ENCODE measurements at places on chromosomes 1 and 21.

DNA sequence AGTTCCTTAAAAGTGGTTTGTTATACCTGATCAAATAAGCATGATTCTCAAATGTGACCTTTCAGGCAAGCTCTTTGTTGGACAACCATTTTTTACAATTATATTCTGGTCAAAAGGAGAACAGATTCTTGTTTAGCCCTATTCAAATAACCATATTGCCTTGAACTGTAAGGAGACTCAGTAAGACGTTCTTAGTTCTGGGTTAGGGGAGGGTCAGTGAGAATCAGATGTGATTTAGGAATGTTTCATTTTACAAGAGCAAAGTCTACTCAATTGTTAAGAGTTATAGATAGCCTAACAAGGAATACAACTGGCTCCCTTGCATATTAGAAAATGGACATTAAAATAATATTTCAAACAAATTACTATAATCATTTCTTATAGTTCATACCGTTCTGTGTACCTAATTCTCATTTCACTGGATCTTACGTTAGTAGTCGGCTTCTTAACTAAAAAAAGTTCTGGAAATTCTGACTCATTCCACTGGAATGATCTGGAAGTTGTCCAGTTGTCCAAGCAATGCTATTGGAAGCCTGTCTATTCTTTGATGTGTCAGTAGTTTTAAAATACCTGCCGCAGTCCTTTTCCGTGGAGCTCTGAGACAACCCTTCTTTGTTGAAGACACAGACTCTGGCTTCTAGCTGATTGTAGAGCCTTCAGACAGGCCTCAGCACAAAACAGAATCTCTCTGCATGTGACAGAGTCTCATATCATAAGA lies 88.8 kb downstream of the MAST2 start:
- peak overlapping the region; percentile 74 for H3K27ac ChIP-seq
- no peaks in the 10 kb centered on the region for H3K36me3 ChIP-seq
- peak overlapping the region; percentile 48 for H3K4me3 ChIP-seq
- H3K27me3 ChIP-seq = no peaks in the 10 kb centered on the region

DNA sequence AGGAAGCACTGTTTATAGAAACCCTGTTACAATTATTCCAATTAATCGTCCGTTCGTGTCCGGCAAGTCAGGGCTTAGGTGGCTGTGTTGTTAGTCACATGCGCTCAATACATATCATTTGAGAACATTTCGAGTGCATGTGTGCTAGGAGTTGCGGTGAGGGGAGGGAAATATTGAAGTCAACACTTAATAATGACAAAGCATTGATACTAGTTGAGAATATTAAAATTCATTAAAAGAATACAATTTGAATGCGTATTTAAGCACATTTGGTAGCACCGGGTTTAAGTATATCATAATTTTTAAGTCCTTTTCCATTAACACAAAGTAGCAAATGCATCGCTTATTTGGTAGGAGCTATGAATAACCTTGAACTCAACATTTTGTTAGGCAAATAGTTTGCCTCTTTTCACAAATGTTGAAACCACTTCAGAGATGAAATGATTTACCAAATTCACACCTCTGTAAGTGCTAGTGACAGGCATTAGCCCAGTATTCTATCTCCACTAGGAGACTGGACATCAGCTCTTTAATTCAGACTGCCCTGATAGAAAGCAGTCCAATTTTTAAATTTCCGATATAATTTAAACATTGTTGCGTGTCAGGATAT lies 1.1 kb upstream of the SERBP1 start:
- H3K4me1 ChIP-seq = peaks cover 19% of the 10 kb centered on the region
- 0 out of 2 replicates have a peak, but pooled peaks cover under 1% of the 10 kb centered on the region for H3K36me3 ChIP-seq
- H3K27ac ChIP-seq = peak overlapping the region; percentile 66
- no peaks in the 10 kb centered on the region for H3K27me3 ChIP-seq

DNA sequence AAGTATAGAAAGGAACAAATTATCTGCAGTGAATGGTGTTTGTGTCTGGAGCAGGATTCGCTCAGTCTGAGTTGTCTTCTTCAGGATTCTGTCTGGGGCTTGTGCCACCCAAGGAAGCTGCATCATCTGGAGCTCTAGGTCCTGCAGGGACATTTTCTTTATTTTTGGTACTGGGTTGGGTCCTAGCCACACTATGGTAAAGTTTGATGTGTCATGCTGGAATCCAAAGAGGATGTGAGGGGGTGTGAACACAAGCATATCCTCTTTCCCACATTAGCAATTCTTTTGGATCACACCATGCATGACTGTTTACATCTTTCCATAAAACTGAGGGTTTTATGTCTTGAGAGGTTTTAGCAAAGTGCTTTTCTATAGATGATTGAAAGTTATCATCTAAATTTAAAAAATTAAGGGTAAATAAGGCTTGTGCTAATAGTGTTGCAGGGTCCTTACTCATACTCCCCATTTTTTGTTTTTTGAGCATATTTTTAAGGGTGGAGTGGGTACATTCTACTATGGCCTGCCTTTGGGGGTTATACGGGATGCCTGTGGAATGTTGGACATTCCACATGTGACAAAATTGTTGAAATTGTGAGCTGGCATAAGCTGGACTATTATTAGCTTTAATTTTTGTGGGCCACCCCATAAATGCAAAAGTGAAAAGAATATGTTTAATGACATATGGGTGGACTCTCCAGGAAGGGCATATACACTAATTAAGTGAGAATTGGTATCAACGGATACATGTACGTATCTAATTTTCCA lies 152.0 kb upstream of the HMCN1 start:
- H3K4me3 ChIP-seq = no peak overlapping the region
- H3K27ac ChIP-seq = peak overlapping the region; percentile 65
- no peaks in the 10 kb centered on the region for H3K36me3 ChIP-seq
- peak; percentile 85 for DNase-seq
- peaks cover 13% of the 10 kb centered on the region for H3K4me1 ChIP-seq

DNA sequence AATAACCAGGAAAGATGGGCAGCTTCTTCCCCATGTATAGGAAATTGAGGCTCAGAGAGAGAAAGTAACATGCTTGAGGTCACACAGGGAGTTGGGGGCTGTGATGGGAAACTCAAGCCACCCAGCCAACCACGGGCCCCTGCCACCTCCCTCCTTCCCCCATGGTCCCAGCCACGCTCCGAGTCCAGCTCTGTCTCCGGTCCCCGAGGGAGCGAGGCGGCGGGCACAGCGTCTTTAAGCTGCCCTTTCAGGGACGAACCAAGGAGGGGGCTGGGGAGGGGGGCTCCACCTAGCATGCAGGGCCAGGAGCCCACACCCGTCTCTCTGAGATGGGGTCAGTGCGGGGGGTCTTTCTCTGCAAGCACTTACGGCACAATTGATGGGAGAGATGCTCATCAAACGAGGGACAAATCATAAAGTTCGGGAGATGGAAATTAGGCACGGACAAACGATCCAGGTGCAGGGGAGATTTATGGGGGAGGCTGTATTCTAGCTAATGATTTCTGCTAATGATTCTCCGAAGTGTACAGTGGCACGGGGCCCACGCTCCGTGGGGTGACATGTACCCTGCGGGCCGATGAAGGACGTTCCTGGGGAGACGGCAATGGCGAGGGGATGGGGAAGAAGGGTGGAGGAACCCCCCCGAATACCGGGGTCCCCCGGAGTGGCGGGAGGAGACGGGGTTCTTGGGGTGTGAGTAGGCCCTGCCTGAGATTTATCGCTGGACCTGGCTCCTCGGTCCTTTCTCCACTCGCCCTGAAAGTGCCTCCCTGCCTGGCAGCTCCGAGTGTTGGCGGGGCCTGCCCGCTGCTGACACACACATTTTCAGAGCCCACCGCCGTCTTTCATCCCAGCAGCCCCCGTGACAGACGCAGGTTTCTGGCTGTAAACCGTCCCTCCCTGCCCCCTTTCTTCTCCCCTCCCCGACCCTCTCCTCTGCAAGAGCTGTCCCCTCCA lies 31.2 kb upstream of the CASZ1 start:
- no peak overlapping the region for H3K27ac ChIP-seq
- H3K4me3 ChIP-seq = no peak overlapping the region
- no peaks in the 10 kb centered on the region for H3K27me3 ChIP-seq
- no peak for DNase-seq
- H3K4me1 ChIP-seq = peaks cover 11% of the 10 kb centered on the region
- H3K36me3 ChIP-seq = no peaks in the 10 kb centered on the region

DNA sequence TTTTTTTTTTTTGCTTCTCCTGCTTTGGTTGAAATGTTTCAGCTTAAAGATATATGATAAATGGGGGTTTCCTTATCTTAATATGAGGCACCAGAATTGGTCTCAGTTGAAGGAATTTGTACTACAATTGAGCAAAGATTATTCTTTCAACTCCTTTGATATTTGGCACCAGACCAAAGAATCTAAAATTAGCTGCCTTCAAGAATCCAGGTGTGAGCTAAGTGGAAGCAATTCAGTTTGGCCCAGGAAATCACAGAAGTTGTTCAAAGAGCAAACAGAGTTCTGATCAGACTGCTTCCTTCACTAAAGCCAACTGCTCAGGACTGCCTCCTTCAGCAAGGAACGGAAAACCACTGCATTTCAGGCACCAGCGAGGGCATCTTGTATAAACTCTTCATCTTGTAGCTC lies 68.3 kb upstream of the BCAR3 start:
- H3K27me3 ChIP-seq = no peaks in the 10 kb centered on the region
- no peak for DNase-seq
- no peak overlapping the region for H3K4me3 ChIP-seq

DNA sequence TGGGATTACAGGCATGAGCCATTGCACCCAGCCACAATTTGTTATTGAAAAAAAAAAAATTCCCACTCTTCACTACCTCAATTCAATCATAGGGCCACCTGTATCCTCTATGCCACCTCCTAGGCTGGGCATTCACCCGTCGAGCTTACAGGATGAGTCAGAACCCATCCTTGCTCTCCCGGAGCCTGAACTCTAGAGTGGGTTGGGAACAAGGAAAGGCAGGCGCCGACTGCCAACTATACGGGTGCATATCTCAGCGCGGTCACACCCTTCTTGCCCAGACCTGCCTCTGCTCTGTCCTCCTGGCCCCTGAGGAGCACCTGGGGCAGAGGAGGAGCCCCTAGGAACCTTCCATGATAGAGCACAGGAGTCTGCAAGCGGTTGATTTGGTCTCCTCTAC lies 21.4 kb upstream of the LBR start:
- peaks cover 4% of the 10 kb centered on the region for H3K27me3 ChIP-seq
- H3K4me3 ChIP-seq = no peak overlapping the region
- peaks cover 8% of the 10 kb centered on the region for H3K4me1 ChIP-seq
- no peak for DNase-seq

DNA sequence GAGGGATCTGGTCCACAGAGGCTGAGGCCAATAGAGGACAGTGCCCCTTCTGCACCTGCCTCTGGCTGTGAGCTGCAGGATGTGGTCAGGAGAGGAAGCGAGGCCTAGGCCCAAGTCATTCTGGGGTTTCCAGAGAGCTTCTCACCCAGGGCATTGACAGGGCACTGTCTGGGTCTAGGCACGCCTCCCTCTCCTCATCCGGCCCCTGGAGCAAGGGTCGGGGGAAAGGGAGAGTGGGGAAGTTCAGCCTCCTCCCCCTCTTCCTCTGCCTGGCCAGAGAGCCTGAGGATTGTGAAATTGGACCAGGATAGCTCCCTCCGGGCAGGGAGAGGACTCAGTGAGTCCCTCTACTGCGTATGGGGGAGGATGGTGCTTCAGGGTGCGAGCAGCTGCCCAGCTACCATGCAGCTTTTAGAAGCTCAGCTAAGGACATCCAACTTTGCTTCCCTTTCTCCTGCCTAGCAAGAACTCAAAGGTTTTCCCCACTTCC lies 6.3 kb upstream of the INAVA start:
- H3K27ac ChIP-seq = no peak overlapping the region
- no peaks in the 10 kb centered on the region for H3K4me1 ChIP-seq
- H3K4me3 ChIP-seq = no peak overlapping the region
- no peak for DNase-seq
- H3K36me3 ChIP-seq = no peaks in the 10 kb centered on the region
- peaks cover 44% of the 10 kb centered on the region for H3K27me3 ChIP-seq

GRCh38 chr1:230891413-230891812 lies 23.1 kb upstream of the C1orf198 start:
- H3K27me3 ChIP-seq = no peaks in the 10 kb centered on the region
- no peak overlapping the region for H3K27ac ChIP-seq
- no peak overlapping the region for H3K4me3 ChIP-seq

Data from GM23248 (cell line).